ENCODE measurements at places on chromosomes 2 and 18.
A peak's percentile ranks its signal among the peaks of the same experiment; 100 is the strongest.

- no peak for DNase-seq
Observed at GRCh38 chr2:146376511-146377064, 1468.2 kb upstream of the ACVR2A start.

DNA sequence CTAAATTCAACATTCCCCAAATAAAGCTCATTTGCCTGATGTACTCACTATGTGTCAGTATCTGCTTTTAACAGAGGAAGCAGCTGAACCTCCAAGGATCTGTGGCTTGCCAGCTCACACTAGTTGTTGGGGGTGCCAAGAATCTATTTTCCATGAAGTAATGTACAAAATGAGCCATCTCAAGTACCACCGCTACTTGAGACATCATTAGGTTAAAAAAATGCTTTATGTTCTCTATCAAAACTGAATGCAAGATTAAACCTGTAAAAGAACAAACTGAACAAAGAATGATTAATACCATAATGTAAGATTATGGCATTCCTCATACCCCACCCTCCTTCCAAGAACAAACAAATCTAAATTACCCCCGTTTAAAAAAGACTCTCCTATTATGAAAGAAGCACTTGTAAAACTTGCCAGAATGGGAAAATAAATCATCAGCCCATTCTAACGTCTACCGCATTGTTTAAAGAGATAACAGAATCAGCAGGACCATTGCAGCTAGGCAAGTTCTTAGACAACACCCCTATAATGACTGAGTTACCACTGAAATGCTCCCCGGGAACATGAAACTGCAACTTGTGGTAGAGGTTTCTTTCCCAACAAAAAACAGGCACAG lies 471.6 kb downstream of the DLGAP1 start:
- no peak for DNase-seq

DNA sequence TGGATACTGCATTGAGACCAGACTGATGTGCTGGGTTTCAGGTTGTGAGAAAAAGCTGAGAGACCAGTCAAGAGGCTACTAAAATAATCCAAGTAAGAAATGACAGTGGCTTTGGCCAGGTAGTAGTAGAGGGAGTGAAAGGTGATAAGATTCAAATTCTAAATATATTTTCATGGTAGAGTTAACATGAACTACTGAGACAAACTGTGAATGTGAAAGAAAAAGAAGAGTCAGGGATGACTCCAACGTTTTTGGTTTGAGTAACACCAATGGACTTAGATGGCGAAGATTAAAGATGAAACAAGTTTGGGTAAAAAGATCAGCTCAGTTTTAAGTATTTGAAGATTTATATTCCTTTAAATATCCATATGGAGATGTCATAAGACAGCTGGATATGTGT lies 209.4 kb downstream of the ZEB2 start:
- no peak for DNase-seq

GRCh38 chr2:120446236-120447126 lies 100.5 kb downstream of the INHBB start:
- no peak for DNase-seq

- DNase-seq: no peak
Observed at GRCh38 chr18:12438257-12438656, 30.5 kb downstream of the PRELID3A start.

- no peak for DNase-seq
Observed at GRCh38 chr2:206045251-206045650, 40.7 kb downstream of the INO80D start.

- DNase-seq: peak; percentile 46
Observed at GRCh38 chr18:76493213-76494161, 1.6 kb downstream of the ZNF516 start.

DNA sequence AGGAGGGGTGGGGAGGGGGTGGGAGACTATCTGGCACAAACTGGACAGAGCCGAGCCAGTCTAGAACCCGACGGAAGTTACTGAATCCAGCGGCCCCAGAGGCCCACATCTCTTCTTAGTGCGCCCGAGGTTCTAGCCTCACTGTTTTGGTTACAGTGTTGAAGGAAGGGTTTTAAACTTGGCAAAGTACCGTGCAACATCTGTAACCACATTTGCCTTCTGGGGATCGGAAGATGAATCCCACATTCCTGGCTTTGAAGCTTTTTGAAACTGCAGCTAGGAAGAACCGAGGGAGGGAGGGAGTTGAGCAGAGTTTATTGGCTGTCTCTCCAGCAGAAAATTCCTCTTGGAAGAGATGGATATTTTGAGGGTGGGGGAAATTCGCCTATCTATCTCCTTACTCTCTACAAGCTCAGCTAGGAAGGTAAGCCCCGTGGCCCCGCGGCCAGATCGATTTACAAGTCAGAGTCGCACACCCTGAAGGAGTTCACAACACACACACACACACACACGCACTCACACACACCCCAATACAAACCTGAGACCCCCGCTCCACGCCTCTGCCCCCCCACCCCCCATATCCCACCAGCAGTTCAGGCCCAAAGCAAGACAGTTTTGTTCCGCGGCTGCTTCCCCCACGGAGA lies 1.0 kb downstream of the ACVR1 start:
- DNase-seq: peak; percentile 56

DNA sequence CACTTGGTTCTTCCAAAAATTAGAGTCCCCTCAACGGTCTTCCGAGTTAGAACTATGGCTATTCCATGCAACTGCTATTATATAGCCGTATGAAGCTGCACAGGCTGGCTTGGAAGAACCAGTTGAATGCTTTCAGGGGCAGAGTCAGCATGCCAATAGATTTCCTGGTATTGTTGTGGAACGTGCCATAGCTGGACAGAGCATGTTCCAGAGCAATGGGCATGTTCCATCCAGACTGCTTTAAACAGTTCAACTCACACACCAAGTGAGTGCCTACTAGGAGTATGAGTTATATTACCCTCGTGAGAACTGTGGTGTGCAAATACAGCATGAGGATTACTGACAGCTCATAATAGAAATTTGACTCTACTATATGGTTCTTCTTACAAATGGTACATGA lies 682.0 kb downstream of the SATB2 start:
- no peak for DNase-seq

GRCh38 chr2:99900556-99900955 lies 241.8 kb downstream of the AFF3 start:
- DNase-seq: no peak

DNA sequence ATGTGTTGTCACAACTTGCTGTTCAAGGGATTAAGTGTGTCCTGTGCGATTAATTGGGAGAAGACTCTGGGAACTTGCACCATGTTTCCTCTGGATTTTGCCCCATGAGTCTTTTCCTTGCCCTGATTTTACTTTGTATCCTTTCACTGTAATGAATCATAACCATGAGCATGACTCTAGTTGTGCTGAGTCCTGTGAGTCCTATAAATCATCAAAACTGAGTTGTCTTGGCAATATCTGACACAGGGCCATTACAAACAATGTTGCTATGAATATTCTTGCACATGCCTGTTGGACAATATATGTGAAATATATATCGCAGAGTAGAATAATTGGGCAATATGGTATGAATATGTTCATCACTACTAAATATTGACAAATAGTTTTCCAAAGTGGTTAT lies 56.5 kb upstream of the COL5A2 start:
- no peak for DNase-seq

- DNase-seq: no peak
Observed at GRCh38 chr18:76130845-76131244, 364.2 kb downstream of the ZNF516 start.

- no peak for DNase-seq
Observed at GRCh38 chr2:56515399-56515798, 331.6 kb downstream of the CCDC85A start.

GRCh38 chr18:4543711-4544110 lies 88.6 kb upstream of the DLGAP1 start:
- no peak for DNase-seq

- DNase-seq: no peak
Observed at GRCh38 chr2:72813841-72814240, 12.0 kb downstream of the EXOC6B start.

- no peak for DNase-seq
Observed at GRCh38 chr2:218691234-218691633, 19.3 kb downstream of the STK36 start.

DNA sequence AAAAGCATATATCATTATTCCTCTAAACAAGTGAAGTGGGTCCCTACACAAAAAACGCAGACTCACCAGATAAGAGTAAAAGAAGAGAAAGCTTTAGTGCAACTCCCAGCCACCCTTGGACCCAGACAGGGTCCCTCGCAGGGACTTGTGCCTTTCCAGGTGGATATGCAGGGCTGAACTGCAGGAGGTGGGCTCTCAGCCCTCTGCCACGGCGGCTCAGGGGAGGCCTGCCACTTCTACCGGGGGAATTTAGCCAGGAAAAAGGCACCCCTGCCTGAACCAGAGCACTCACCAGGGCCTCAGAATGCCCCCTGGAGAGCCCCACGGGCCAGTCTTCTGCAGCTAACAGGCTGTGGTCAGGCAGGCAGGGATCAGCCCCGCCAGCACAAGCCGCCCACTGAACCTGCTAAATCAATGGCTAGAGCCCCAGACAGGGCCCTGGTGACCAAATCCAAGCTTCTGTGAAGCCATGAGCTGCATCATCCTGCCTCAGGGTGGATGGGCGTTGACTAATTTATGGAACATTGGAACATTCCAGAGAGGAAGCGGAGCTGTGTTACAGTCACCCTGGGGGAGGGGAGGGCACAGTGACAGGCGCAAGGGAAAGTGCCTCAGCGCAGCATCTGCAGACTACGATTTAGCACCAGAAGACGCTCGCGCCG lies 209.3 kb downstream of the EIPR1 start:
- no peak for DNase-seq

DNA sequence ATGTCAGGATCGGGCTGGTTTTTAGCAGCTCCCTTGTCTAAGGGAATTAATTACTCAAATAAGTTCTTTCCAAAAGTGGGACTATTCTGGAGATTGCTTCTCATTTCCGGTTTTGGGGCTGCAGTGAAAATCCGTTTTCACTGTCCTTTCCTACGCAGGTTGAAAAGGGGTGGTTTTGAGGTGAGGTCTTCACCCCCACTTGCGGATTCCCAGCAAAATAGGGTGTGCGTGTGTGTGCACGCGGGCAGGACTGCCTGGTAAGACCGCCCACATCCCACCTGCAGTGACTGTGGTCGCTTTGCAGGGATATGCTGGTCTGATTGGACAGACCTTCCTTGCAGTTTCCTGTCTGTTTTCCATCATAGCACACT lies 472 bp upstream of the PLEKHM3 start:
- DNase-seq: no peak

GRCh38 chr18:5895876-5896740 lies 786 bp upstream of the TMEM200C start:
- peak; percentile 5 for DNase-seq

GRCh38 chr2:441258-442022 lies 153.5 kb upstream of the ALKAL2 start:
- DNase-seq: no peak

DNA sequence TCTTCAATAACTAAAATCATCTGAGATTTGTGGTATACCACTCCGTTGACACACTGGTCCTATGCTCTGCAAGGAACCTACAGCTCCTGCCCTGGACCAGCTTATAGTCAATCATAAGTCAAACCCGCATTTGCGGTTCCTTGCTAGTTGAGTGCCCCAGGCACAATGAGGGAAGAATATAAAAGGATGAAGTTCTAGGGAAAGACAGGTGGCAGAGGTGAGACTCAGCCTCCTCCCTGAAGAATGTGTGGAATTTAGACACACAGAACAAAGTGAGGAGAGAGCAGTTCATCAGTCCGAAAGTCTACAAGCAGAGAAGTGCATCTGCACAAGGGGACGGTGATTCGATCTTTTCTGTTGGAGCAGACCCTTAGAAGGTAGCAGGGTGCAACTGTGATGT lies 615.0 kb upstream of the FANCL start:
- DNase-seq: no peak

GRCh38 chr2:241111440-241111805 lies 9.3 kb upstream of the MTERF4 start:
- no peak for DNase-seq

DNA sequence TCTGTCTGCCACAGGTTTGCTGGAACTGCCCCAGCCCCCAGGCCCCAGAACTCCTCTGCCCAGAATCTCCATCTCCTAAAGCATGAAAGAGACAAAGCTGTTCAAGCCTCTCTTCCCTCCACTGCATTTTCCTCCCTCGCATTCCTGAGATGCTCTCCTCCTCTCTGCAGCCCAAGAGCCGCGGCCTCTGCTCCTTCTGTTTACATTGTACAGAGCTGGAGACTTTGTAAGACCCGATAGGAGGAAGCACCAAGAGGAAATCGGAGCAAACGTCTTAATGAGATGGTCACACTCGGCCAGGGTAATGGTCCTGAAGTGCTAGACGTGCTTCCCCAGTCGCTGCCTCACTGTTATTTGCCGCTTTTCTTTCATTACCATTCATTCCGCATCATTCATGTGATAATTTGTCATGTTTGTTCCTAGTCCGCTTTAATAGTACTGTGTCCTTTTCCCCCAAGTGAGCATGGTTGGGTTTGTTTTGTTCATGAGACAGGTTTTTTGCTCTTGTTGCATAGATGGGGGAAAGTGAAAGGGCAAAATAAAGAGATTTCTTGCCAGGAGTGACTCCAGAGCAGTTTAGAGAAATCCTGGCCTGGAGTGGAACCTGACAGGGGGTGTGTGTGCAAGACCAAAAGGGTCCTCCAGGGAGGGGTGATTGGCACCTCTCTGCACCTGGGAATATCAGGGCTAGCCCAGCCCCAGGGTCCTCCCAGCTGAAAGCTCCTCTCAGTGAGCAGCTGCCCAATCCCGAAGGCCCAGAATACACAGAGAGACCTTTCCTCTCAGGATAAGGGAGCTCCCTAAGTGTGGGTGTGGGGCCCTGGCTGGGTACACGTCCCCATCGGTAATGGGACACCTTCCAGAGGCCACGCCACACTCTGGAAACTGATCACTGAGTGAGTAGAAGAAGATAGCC lies 44.9 kb upstream of the ID2 start:
- no peak for DNase-seq

DNA sequence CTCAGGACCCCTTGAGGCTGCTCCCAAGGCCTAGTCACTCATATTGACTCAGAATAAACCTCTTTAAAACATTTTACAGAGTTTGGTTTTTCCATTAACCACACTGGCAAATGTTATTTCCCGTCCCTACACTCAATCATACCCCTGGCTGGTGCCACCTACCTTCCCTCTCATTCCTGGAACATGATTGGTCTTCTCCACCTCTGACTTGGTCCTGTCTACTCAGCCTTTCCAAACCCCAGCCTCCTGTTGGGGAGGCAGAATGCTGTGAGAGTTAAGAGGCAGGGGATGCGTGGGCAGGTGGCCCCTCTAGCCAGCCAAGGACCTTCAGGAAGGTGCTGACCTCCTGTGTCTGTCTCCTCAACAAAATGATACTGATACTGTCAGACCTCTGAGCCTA lies 149.3 kb downstream of the CABLES1 start:
- no peak for DNase-seq

DNA sequence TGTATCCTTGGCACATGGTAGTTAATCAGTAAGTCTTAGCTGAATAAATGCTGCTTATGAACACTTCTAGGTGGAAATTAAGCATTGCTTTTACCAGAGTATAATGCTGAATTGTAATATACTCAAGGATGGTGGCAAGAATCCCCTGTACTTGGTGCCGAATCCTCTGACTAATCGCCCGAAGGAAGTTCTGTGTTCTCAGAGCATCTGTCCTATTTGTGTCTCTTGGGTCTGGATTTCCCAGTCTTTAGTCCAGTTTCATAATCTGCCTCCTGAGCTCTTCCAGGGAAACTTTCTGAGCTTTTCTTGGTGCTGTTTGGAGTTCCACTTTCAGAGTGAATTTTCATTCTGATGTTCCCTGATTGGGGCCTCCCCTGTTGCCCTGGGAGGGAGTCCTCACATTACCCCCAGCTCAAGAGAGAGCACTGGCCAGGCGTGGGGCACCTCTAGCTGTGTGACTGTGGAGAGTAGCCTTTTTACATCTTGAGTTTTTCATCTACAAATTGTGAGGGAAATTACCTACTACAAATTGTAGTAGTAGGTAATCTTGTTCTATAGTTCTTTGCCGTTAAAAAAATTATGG lies 144.9 kb downstream of the LTBP1 start:
- no peak for DNase-seq
